Endothelial cell (in vitro differentiated cells): ENCODE measurements at places on chromosomes 3 and 15. TPM values are rescaled to one million over a fixed set of nuclear protein-coding genes. Genes with fewer than 3 reads are reported as not detected.

The PCOLCE2 gene
- 1.8 TPM for total RNA-seq

The FAM174B gene
- total RNA-seq, result 163 TPM

The CCDC39 gene
- total RNA-seq, result 0.46 TPM

The ANKRD63 gene
- total RNA-seq, result not detected

The AADAC gene
- total RNA-seq, result not detected

The BAHD1 gene
- 20.4 TPM for total RNA-seq

GRCh38 chr15:49815950-49816349, 195.1 kb downstream of the DTWD1 start:
- H3K4me1 ChIP-seq, result peaks cover 7% of the 10 kb centered on the region
- H3K4me3 ChIP-seq, result no peak overlapping the region
- no peak for DNase-seq
- H3K36me3 ChIP-seq, result no peaks in the 10 kb centered on the region

- no peaks in the 10 kb centered on the region for H3K27me3 ChIP-seq
- no peak overlapping the region for H3K27ac ChIP-seq
- H3K4me3 ChIP-seq, result no peak overlapping the region
These were observed 10.7 kb downstream of the MTHFS start for GRCh38 chr15:79886124-79886523.

- peaks cover 40% of the 10 kb centered on the region for H3K36me3 ChIP-seq
- peaks cover 18% of the 10 kb centered on the region for H3K4me1 ChIP-seq
- no peak overlapping the region for H3K27ac ChIP-seq
- peaks cover 3% of the 10 kb centered on the region for H3K27me3 ChIP-seq
- no peak overlapping the region for H3K4me3 ChIP-seq
- DNase-seq, result no peak
These were observed 8.8 kb downstream of the STAB1 start for GRCh38 chr3:52503788-52504424.

DNA sequence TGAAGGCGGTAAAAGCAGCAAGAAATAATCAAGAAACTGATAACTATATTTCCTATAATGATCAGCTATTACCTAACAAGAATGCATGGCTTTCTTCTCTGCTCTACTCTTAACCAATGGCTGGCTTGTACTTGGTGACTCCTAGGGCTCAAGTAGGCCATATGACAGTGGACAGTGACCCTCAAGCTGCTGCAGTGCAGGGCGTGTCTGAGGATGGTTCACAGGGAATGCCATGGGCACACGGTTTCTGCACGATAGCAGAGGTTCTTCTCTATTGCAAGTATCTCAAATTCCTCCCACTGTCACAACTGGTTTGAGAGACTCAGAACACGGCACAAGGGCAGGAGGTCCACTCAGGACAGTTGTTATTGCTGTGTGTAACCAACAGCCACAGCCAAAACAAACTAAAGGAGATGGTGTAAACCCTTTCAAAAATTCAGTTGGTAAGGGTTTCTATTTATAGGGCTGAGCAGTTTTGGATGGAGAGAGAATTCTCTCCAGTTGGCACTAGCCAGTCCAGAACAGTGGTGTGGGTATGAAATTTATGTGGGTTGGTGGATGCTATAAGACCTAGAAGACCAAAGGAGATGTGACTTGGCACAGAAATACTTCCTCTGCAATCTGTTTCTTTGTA, 103.2 kb upstream of the ST8SIA2 start:
- no peak for DNase-seq
- H3K4me3 ChIP-seq, result no peak overlapping the region
- no peak overlapping the region for H3K27ac ChIP-seq
- H3K27me3 ChIP-seq, result no peaks in the 10 kb centered on the region

DNA sequence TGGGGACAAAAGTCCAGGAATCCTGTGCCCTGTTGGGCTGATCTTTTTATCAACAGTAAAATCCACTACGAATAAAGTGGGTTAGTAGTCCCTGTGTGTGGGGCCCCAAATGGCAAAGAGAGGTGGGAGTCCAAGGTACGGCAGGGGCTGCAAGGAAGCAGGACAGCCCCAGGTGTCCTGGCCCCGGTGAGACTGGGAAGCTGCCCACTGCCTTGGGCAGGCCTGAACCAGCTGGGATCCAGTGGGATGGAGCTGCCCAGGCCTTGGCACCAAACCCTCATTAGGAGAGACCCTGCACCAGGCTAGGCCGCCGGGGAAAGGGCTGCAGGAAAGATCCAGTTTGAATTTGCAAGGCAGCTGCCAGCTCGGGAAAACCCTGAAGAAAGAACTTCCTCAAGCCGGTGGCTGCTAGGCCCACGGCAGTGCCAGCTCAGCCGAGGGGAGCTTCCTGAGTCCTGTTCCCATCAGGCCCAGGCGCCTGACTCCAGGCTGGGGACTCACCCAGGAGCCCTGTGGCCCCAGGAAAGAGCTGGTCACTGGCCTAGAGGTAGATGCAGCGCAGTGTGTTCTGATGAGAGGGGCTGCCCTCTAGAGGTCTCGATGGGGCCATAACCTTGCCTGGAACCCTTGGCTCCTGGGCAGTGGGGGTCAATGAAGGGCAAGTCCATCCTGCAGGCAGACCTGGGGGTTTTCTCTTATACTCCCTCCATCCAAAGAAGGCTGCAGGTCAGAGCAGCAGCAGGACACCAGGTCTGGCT, 14.4 kb upstream of the GNAI2 start:
- DNase-seq, result peak; percentile 29
- H3K36me3 ChIP-seq, result peaks cover 3% of the 10 kb centered on the region
- no peaks in the 10 kb centered on the region for H3K4me1 ChIP-seq
- no peak overlapping the region for H3K27ac ChIP-seq

DNA sequence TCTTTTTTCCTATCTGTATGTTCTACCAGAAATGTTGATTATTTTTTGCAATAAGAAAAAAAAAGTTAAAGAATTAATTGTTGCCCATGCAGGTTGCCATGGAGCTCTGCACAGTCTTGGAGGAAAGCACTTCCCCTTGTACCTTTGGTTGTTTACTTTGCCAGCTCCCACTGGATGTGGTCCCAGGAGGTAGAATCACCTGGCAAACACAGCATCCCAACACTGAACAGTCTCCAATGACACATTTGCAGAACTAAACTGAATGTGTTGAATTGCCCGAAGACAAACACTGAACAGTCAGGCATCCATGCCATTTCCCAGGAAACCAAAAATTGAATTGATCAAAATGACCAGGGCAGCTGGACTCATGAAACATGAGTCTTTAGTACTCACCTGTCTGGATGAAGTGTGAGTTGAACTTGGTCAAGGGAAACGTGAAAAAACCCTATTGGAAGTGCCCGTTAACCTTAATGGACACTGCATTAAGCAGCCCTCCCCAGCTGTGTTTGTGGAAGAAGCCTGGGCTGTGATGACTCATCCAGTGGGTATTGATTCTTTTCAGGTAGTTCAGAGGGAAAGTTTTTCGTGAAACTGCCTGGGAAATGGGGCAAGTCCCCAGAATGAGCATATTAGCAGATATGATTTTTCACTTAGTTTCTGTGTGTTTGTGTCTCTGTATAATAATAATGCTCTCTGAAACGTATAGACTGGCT, 284.7 kb upstream of the STT3B start:
- DNase-seq, result no peak
- H3K36me3 ChIP-seq, result no peaks in the 10 kb centered on the region
- no peak overlapping the region for H3K27ac ChIP-seq
- no peak overlapping the region for H3K4me3 ChIP-seq

GRCh38 chr3:66504850-66505641, 4.2 kb upstream of the LRIG1 start:
- peaks cover 4% of the 10 kb centered on the region for H3K36me3 ChIP-seq
- H3K4me3 ChIP-seq, result no peak overlapping the region
- H3K27me3 ChIP-seq, result peaks cover 2% of the 10 kb centered on the region
- H3K4me1 ChIP-seq, result peaks cover 3% of the 10 kb centered on the region
- H3K27ac ChIP-seq, result no peak overlapping the region

DNA sequence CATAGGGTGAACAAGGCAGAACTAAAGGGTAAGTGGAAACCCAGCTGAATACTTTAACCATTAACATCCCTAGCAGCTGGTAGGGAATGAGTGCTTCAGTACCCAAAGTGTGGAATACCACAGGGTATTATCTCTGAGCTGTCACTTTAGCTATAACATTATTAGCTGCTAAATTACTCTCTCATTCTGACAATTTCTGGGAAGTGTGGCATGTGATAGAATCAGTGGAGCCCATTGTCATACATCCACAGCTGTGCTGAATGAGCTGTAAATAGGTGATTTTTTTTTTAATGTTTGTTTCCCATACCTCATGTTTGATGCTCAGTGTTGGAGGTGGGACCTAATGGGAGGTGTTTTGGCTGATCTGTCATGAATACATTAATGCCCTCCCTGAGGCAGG, 894.3 kb downstream of the DIPK2A start:
- DNase-seq, result no peak
- no peak overlapping the region for H3K4me3 ChIP-seq
- H3K36me3 ChIP-seq, result no peaks in the 10 kb centered on the region
- no peak overlapping the region for H3K27ac ChIP-seq
- H3K27me3 ChIP-seq, result no peaks in the 10 kb centered on the region

DNA sequence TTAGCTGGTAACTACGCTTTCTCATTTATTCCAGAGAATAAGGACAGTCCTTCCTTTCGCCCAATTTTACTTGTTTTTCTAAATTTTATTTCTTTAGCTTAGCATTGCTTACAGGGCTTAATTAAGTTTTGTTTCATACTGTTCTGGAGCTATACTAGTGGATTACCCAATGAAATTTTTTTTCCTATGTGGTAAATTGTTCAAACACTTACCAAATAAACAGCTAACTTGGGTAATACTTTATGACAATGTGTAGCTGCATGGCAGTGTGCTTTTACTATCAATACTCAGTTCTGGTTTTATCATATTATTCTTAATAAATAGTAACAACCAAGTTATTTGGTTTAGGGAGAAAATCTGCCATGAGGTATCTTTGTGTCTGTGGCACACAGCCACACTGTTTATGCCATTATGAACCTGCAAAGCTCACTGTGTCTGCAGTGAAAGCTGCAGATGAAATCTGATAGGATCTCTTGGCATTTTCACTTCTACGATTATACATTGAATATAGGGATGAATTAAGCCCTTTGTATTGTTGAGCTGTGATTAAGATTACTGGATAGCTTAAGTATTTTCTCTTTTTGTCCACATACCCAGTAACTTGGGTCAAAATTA, 37.2 kb downstream of the UBE2E2 start:
- peaks cover 6% of the 10 kb centered on the region for H3K4me1 ChIP-seq
- H3K27ac ChIP-seq, result no peak overlapping the region
- H3K4me3 ChIP-seq, result no peak overlapping the region
- DNase-seq, result no peak
- H3K27me3 ChIP-seq, result no peaks in the 10 kb centered on the region
- H3K36me3 ChIP-seq, result no peaks in the 10 kb centered on the region

DNA sequence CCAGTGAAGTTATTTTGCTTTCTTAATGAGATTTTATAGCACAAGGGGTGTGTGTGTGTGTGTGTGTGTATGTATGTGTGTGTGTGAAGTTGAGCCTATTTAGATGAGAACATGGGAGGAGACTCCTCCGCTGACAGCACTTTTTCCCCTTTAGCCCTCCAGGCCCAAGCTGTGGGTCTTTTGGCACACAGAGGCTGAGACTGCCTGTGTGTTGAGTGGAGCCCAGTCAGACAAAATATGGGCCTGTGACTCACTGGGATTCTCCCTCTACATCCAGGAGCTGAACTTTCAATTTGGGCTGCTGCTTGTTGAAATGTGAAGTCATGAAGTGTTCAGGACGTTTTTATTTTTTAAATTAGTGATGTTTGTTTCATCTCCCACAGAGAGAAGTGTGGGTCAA, 108.0 kb downstream of the MFSD1 start:
- no peak overlapping the region for H3K27ac ChIP-seq
- H3K27me3 ChIP-seq, result no peaks in the 10 kb centered on the region
- H3K4me1 ChIP-seq, result no peaks in the 10 kb centered on the region
- no peaks in the 10 kb centered on the region for H3K36me3 ChIP-seq
- H3K4me3 ChIP-seq, result no peak overlapping the region
- no peak for DNase-seq

- no peak for DNase-seq
- no peak overlapping the region for H3K27ac ChIP-seq
- no peak overlapping the region for H3K4me3 ChIP-seq
- H3K4me1 ChIP-seq, result no peaks in the 10 kb centered on the region
- H3K27me3 ChIP-seq, result peaks cover 2% of the 10 kb centered on the region
- H3K36me3 ChIP-seq, result no peaks in the 10 kb centered on the region
These were observed 13.2 kb upstream of the BCL6 start for GRCh38 chr3:187758318-187758955.

DNA sequence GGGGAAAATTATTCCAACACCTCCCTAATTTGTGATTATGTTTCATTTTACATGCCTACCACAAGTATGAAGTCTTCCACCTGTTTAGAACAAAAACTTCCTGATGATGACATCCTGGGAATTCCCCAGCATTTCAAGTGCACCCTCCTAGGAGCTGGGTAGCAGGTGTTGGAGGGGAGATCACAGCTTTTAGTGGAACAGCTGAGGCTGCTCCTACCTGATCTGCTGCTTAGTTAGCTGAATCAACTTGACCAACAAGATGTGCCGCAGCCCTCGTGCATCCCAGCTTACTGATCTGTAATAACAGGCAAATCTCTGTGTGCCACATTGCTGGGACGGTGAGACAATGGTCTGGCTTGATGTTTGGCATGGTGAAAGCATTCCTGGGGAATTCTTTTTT, 29.7 kb downstream of the TRAK1 start:
- no peak overlapping the region for H3K4me3 ChIP-seq
- peaks cover 50% of the 10 kb centered on the region for H3K4me1 ChIP-seq
- peak overlapping the region; percentile 33 for H3K27ac ChIP-seq
- no peaks in the 10 kb centered on the region for H3K36me3 ChIP-seq
- DNase-seq, result no peak
- H3K27me3 ChIP-seq, result peaks cover 6% of the 10 kb centered on the region

- DNase-seq, result no peak
- H3K4me3 ChIP-seq, result peak overlapping the region; percentile 48
- peak overlapping the region; percentile 76 for H3K27ac ChIP-seq
- peaks cover 51% of the 10 kb centered on the region for H3K36me3 ChIP-seq
- H3K4me1 ChIP-seq, result peaks cover 68% of the 10 kb centered on the region
These were observed 74.6 kb downstream of the TGFBR2 start for GRCh38 chr3:30680789-30681648.

DNA sequence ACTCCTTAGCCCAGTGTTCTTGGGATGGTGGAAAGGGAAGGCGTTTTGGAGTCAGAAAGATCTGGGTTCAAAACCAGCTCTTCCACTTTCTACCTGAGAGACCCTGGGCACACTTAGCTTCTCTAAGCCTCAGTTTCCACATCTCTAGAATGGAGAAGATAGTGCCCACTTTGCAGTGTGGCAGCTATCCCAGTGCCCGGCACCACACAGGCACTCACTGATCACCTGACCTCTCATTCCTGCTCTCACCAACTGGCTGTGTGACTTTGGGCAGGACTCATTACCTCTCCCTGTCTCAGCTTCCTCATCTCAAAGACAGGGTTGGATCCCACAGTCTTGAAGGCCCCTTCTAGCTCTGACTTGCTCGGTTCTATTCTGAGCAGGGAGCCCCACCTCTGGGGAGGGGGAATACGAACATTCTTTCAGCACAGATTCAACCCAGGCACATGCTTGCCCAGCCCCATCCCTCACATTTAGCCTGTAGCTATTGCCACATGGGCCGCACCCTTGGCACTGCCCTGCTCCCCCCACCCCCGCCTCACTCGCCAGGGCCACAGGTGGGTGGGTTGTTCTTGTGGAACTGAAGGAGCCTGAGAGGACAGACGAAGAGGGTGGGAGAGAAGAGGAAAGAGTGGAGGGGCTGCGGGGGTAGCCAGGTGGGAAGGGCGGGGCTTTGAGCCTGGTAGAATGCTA, 39.2 kb downstream of the EPHB3 start:
- H3K4me1 ChIP-seq, result peaks cover 33% of the 10 kb centered on the region
- no peak overlapping the region for H3K27ac ChIP-seq
- no peak for DNase-seq
- no peaks in the 10 kb centered on the region for H3K36me3 ChIP-seq

GRCh38 chr15:63185206-63185605, 4.2 kb upstream of the RAB8B start:
- H3K27ac ChIP-seq, result no peak overlapping the region
- H3K27me3 ChIP-seq, result peaks cover 8% of the 10 kb centered on the region
- DNase-seq, result no peak
- H3K4me3 ChIP-seq, result no peak overlapping the region
- H3K4me1 ChIP-seq, result peaks cover 5% of the 10 kb centered on the region
